Daoy (cell line): ENCODE measurements at places on chromosomes 1 and 21. TPM values are rescaled to one million over a fixed set of nuclear protein-coding genes. Genes with fewer than 3 reads are reported as not detected.

- no peak for DNase-seq
Observed at GRCh38 chr1:161824618-161825017, 58.5 kb downstream of the ATF6 start.

DNA sequence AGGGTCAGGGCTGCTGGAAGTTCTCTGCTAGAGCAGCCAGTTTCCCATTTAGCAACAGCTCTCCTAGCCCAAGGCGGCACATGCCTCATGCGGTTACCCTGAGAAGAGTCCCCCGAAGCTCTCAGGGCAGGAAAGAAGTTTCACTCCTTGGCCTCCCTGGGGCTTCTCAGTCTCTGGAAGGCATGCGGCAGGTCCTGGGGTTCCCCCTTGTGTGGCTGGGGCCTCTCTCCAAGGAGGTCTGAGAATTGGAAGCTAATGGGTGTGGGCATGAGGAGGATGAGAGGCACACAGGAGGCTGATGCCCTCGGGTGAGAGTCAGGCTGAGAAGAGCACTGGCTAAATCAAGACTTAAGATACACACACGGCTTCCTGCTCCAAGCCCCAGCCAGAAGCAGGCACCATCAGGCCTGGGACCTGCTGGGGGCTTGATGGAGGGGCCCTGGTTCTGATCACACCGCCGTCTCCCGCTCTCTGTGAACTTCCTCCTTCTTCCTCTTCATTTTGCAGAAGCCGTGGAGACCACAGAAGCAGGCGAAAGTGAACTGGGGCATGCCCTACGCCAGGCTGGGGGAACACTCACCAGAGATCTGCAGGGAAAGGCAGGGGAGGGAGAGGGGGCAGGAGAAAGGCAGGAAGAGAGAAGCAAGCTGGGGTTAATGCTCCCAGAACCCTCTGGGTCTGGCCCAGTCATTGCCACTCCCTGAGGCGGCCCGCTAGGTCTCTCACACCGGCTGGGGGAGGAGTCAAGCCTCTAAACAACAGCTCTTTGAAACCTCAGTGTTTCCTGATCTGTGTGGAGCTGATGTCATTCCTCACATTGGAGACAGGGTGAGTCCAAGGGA is 15.1 kb downstream of the BLACAT1 start:
- DNase-seq, result peak; percentile 91

Gene PLA2G2F
- total RNA-seq, result not detected in 2 replicates

DNA sequence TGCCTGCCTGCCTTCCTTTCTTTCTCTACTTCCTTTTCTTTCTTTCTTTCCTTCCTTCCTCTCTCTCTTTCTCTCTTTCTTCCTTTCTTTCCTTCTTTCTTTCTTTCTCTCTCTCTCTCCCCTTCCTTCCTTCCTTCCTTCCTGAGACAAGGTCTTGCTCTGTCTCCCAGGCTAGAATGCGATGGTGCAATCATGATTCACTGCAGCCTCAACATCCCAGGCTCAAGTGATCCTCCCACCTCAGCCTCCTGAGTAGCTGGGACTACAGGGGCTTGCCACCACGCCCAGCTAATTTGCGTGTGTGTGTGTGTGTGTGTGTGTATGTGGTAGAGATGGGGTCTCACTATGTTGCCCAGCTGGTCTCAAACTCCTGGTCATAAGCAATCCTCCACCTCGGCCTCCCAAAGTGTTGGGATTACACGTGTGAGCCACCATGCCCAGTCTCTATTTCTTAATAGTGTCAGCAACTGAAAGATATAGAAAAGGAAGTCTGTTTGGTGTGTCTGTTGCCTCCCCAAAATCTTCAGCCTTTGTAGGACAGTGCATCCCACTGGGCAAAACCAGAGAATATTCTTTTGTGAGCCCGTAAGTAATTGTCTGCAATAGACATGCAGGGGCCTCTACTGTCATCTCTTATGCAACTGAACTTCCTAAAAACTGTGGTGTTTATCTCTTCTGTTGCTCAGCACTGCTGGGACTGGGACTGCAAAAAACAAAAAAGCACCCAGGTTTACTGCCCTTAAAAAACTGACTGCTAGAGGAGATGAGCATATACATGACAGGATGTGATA is 20.9 kb upstream of the RAB4A start:
- no peak for DNase-seq

Gene FAM78B
- 0.80 and 4.0 TPM in 2 replicates for total RNA-seq

GRCh38 chr1:191074881-191075280 is 597.2 kb upstream of the BRINP3 start:
- no peak for DNase-seq

- DNase-seq, result no peak
Observed at GRCh38 chr1:203539831-203540546, 46.0 kb downstream of the OPTC start.

DNA sequence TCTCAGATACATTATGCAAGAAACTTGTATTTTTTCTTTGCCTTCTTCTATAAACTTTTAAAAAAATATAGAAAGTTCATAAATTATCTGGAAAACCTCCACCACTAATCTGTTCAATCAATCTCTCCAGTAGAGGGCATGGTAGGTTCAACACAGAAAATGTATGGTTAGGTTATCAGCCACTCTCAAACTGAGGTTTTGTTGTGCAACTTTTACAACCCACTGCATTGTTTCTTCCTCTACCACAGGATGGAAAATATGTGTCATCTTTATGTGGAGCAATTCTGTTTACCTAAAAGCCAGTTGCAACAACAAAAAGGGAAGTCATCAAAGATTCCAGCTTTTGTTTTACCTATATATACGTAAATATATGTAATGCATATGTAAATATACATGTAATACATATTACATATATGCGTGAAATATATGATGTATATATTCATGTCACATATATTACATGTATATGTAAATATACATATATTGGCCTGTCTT is 3.0 kb upstream of the RGS2 start:
- DNase-seq, result peak; percentile 70

- DNase-seq, result no peak
Observed at GRCh38 chr1:65113298-65113697, 34.7 kb upstream of the AK4 start.

GRCh38 chr1:247210062-247210375 is 38.2 kb upstream of the ZNF124 start:
- no peak for DNase-seq

DNA sequence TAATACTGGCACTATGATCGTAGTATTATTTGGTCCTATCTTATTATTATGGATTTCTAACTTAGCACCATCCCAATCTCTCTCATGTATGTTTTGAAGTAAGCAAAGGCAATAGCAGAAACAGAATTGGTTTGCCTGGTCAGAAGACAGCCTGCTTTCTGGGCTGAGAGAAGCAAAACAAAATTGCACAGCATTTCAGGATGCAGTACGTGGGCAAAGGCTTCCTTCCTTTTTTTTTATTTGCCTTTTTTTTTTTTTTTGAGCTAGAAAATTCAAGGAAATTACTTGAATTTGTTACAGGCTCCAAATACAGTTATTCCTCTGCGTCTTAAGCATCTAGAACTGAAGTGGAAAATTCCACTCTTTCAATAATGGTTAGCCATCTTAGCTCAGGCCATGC is 8.8 kb downstream of the CDA start:
- DNase-seq, result no peak

- no peak for DNase-seq
Observed at GRCh38 chr1:21691739-21692138, 22.6 kb upstream of the RAP1GAP start.

DNA sequence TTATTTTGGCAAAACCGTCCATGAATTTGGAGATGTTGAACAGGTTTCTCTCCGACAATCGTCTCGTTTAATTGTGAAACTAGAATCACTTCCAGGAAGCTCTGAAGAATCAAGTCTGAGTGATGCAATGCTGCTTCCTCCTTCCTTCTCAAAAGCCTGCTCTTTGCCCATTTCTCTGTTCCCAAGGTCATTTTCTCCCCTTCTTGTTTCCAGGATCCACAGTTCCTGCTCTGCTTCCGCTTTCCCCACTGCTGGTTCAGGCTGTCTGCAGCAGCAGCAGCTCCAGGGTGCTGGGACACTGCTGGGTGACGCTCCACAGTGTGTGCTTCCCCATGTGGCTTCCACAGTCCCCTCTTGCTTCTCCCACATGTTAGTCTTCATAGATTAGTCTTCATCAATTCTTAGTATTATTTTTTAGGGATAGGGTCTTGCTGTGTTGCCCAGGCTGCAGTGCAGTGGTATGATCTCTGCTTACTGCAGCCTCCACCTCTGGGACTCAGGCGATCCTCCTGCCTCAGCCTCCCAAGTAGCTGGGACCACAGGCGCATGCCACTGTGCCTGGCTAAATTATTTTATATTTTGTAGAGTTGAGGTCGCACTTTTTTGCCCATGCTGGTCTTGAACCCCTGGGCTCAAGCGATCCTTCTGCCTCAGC is 156.2 kb downstream of the DYRK1A start:
- DNase-seq, result no peak

Gene IL19
- total RNA-seq, result not detected in 2 replicates

DNA sequence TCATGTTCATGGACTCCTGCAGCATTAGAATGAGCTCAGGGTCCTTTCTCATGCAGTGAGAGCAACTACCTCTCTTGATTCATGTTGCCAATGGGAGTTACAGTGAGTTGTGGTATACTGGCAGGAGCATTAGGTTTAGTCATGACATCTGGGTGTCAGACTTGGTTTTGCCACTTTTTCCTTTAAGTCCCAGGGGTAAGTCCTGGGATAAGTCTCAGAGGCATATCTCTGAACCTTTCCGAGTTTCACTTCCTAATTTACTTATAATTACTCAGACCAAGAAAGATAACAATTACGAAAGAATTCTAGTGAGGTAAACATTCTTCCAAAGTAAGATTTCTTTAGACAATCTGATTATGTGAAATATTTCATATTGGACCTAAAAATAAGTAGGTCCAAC is 606.0 kb downstream of the SMYD3 start:
- DNase-seq, result no peak

DNA sequence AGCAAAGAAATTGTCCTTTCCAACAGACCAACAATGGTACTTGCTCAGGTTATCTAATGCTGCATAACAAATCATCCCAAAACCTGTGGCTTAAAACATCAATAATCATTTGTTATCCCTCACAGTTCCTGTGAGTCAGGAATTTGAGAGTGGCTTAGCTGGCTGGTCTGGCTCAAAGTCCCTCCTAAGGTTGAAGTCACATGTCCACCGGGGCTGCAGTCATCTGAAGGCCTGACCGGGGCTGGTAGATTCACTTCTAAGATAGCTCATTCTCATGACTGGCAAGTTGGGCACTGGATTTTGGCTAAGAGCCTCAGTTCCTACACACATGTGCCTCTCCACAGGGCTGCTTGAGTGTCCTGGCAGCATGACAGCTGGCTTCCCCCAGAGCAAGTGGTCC is 16.9 kb downstream of the ERI3 start:
- no peak for DNase-seq

DNA sequence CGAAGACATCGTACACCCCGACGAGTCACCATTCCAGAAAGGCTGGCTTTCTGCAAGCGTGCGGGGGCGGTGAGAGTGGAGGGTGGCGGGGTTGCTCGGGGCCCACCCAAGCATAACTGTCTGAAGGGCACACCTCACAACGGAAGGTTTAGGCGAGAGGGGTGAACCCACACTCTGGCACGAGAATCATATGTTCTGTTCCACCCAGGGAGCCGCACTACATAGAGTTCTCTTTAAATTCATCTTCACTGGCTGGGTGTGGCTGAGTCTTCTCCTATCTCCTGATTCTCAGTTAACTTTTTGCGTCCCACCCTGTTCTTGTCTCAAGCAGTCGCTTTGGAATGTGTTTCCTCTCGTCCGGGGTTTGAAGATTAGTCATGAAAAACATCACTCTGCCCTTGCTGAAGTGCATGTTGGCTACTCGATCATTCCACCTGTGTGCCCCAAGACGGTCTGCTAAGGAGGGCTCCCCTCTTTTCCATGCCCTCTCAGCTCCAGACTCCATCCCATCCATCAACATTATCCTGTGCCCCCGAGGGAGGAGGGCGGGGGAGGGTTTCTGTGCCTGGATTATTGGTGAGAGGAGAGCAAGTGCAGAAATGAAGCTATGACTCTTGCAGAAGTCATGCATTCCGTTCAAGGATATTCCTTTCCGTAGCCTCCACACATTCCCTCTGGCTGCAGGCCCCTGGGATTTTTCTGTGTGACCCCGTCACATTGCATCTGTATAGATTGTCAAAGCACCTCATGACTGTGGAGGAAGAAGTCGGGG is 53.5 kb upstream of the CD34 start:
- no peak for DNase-seq

GRCh38 chr1:56413671-56414199 is 165.6 kb downstream of the PLPP3 start:
- no peak for DNase-seq

DNA sequence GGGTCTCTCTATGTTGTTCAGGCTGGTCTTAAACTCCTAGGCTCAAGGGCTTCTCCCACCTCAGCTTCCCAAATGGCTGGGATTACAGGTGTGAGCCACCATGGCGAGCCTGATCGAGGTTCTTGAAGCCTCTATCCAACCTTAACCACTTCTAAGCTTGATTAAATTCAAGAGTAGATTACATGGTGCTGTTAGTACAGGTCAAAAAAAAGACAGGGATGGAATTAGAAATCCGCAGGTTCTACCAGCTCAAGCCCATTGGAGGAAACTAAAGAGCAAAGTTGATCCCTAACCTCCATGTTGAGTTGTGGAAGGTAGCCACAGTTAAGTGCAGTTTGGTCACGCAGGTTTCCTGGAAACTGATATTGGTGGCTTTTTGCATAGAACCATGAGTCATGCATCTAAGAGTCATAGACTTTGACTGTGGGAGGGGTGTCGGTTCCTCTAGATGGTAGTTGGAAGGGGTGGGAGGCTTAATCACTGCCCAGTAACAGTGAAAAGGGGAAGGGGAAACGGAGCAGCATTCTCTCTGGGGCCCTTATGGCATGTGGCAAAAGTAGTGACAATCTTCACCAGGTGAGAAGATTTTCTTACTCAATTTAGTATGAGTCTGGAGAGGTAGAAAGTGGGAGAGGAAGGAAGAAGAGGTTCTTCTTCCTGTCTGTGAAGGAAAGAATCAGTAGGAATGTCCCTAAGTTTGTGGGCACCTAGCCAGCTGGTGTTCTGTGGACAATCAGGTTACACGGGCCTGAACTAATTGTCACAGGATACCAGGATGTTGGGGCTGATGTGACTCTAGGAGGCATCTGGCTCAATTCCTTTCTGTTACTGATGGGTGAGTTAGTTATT is 7.0 kb downstream of the CD53 start:
- DNase-seq, result peak; percentile 59

- DNase-seq, result peak; percentile 6
Observed at GRCh38 chr1:199073166-199073565, 434.3 kb downstream of the PTPRC start.

DNA sequence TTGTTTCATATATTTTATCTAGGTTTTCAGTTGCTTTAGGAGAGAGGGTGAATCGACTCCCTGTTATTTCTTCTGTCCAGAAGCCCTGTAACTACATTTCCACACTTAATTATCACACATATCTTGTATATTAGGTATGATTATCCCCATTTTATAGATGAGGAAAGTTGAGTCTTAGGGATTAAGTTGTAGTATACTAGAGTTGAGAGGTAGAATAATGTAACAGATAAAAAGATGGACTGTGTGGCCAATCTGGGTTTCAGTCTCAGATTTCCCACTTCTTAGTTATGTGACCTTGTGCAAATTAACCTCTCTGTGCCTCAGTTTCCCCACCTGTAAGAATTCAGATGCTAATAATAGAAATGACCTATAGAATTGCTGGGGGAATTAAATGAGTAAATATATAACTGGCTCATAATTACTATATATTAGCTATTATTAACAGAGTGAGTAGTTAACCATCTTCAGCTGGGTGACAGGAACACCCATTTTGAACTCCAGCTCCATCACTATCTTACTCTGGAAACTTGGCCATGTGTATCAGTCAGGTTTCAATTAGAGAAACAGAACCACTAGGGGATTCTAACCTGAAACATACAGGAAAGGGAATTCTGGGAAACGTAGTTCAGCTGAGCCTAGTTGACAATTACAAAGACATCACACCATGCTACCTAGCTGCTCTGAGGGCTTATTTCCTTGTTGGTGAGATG is 20.4 kb upstream of the FOXO6 start:
- no peak for DNase-seq
